IPS DF 6.9 (cell line): ENCODE measurements at places on chromosomes 1 and 21.

DNA sequence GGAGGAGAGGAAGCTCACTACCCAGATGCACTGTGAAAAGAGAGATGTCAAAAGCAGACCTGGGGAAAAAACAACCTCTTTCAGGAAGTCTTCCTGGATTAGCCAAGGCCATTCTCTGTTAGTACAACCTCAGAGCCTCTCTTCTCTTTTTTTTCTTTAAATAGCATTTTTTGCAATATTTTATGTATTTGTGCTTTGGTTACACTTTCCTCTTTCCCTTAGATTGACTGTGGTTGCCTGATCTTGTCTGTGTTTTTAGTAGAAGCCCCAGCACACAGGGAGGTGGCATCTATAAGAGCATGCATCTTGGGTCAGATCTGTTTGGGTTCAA, 18.8 kb downstream of the SLC26A9 start:
- H3K27me3 ChIP-seq: no peaks in the 10 kb centered on the region
- peaks cover 2% of the 10 kb centered on the region for H3K4me1 ChIP-seq
- no peak overlapping the region for H3K27ac ChIP-seq
- H3K36me3 ChIP-seq: no peaks in the 10 kb centered on the region

- DNase-seq: no peak
- no peaks in the 10 kb centered on the region for H3K4me1 ChIP-seq
- H3K27me3 ChIP-seq: no peaks in the 10 kb centered on the region
- no peaks in the 10 kb centered on the region for H3K36me3 ChIP-seq
These were observed 549.1 kb downstream of the PTBP2 start for GRCh38 chr1:97270508-97271307.

GRCh38 chr1:4724001-4724400, 69.6 kb downstream of the AJAP1 start:
- no peak overlapping the region for H3K27ac ChIP-seq
- DNase-seq: no peak
- H3K4me1 ChIP-seq: no peaks in the 10 kb centered on the region; the same call in 1 of the 2 replicates
- H3K27me3 ChIP-seq: no peaks in the 10 kb centered on the region
- no peak overlapping the region for H3K4me3 ChIP-seq

- DNase-seq: peak; percentile 48
- no peak overlapping the region for H3K27ac ChIP-seq
- H3K27me3 ChIP-seq: no peaks in the 10 kb centered on the region
- no peak overlapping the region for H3K4me3 ChIP-seq
- H3K36me3 ChIP-seq: no peaks in the 10 kb centered on the region
- H3K4me1 ChIP-seq: no peaks in the 10 kb centered on the region
These were observed 70.8 kb upstream of the RHOU start for GRCh38 chr1:228664399-228664914.

- H3K27ac ChIP-seq: no peak overlapping the region
- no peaks in the 10 kb centered on the region for H3K27me3 ChIP-seq
- H3K36me3 ChIP-seq: no peaks in the 10 kb centered on the region
- no peak for DNase-seq
These were observed 264.6 kb downstream of the HHIPL2 start for GRCh38 chr1:222283147-222283768.

GRCh38 chr1:3096345-3096744, 27.3 kb downstream of the PRDM16 start:
- H3K36me3 ChIP-seq: no peaks in the 10 kb centered on the region; the same call in 1 of the 2 replicates
- no peaks in the 10 kb centered on the region for H3K4me1 ChIP-seq
- no peaks in the 10 kb centered on the region for H3K27me3 ChIP-seq
- no peak for DNase-seq

DNA sequence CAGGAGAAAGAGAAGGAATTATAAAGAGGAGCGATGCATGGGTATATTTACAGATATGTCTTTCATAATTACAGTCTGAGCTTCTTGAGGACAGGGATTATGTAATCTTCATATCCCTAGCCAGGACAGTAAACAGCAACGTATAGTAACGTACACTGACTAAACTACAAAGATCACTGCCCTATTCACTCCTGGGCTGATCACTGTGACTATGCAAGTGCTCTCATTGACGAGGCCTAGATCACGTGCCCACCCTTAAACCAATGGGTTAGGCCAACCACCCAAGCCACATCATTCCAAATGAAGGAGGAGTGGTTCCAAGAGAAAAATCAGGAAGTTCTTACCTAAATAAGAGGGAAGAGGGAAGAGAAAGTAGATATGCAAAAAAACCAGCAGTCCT, 18.5 kb downstream of the PIK3R3 start:
- no peak for DNase-seq
- no peaks in the 10 kb centered on the region for H3K4me1 ChIP-seq
- no peaks in the 10 kb centered on the region for H3K36me3 ChIP-seq
- H3K4me3 ChIP-seq: no peak overlapping the region
- no peaks in the 10 kb centered on the region for H3K27me3 ChIP-seq
- no peak overlapping the region for H3K27ac ChIP-seq

GRCh38 chr1:38889589-38889988, 8.2 kb upstream of the GJA9 start:
- no peak for DNase-seq
- no peaks in the 10 kb centered on the region for H3K36me3 ChIP-seq
- no peaks in the 10 kb centered on the region for H3K27me3 ChIP-seq
- H3K27ac ChIP-seq: no peak overlapping the region
- H3K4me1 ChIP-seq: peaks cover 2% of the 10 kb centered on the region; the same call in 1 of the 2 replicates
- no peak overlapping the region for H3K4me3 ChIP-seq

DNA sequence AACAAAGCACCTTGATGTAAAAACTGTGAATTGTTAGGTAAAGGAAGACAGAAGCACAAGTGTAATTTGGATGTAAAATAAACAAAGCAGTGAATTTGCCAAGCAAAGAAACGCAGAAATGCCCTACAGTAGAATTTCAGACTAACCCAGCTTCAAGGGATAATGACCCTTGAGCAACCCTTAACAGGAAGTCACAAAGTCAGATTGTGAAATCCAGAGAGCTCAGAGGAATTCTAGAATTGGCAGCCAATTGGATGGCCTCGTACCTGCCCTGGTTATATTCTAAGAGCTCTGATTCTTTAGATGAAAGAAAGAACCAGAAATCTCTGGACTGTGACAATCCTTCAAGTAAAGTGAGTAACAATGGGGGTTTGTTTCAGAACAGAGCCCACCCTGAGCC, 152.7 kb upstream of the CHRM3 start:
- no peaks in the 10 kb centered on the region for H3K36me3 ChIP-seq
- no peaks in the 10 kb centered on the region for H3K4me1 ChIP-seq
- H3K27me3 ChIP-seq: no peaks in the 10 kb centered on the region

DNA sequence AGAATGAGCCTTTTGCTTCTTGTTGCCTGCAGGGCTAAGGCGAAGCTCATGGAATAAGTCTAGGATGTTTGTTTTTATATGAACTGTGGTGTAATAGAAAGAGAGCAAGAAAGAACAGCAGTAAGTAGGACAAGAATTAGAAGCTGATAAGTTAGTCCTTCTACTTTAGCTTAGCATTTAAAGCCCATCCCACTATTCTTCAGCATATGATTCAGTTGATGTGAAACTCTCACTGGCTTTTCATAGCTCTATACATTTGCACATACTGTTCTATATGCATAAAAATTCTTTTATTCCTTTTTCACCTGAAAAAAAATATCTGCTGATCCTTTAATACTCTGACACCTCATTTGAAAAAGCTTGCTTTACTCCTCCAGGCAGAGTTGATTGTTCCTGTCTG, 712.0 kb downstream of the USP25 start:
- no peaks in the 10 kb centered on the region for H3K4me1 ChIP-seq
- no peak for DNase-seq
- no peaks in the 10 kb centered on the region for H3K27me3 ChIP-seq
- H3K27ac ChIP-seq: no peak overlapping the region
- no peaks in the 10 kb centered on the region for H3K36me3 ChIP-seq
- no peak overlapping the region for H3K4me3 ChIP-seq

GRCh38 chr1:5680600-5680999, 311.6 kb downstream of the NPHP4 start:
- H3K36me3 ChIP-seq: no peaks in the 10 kb centered on the region; the same call in 1 of the 2 replicates
- no peaks in the 10 kb centered on the region for H3K27me3 ChIP-seq
- H3K4me3 ChIP-seq: no peak overlapping the region
- H3K4me1 ChIP-seq: no peaks in the 10 kb centered on the region

DNA sequence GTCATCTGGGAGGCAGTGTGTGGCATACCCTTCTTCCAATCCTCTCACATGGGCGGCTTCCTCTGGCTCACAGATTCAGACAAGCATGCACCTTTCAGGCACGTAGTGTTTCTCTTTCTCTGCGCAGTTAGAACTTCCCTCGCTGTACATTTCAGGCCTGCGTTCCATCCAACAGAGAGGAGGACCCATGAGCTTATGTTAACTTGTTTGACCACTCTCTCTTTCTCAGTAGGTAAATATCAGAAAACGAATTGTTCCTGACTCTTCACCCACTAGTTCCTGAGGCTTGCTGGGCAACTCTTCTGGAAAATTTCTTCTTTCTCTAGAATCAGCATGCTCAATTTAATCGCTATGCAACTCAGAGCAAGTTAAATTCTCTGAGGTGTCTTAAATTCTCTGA, 85.5 kb downstream of the DDX20 start:
- no peak overlapping the region for H3K27ac ChIP-seq
- no peaks in the 10 kb centered on the region for H3K36me3 ChIP-seq
- no peak for DNase-seq
- H3K4me1 ChIP-seq: no peaks in the 10 kb centered on the region

DNA sequence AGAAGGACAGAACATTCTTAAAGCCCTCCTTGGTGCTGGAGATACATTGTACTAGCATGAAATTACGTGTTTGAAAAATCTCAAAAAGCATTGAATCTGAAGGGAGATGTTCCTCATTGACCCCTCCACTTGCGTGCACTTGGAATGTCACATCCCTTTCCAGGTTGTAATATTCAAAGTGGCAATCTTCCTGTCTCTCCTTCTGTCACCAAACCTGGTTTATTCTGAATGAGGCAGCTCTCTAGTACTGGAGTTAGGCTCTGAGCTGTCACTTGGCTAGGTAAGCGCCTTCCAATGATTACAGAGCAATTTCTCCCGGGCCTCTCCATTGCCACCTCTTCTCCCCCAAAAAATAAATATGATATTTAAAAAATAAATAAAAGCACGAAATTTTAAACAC, 855 bp downstream of the DSCAM start:
- no peak overlapping the region for H3K27ac ChIP-seq
- no peaks in the 10 kb centered on the region for H3K36me3 ChIP-seq
- no peak for DNase-seq
- peaks cover 10% of the 10 kb centered on the region; the same call in 1 of the 2 replicates for H3K27me3 ChIP-seq
